ENCODE measurements at places on chromosomes 3 and 15.

DNA sequence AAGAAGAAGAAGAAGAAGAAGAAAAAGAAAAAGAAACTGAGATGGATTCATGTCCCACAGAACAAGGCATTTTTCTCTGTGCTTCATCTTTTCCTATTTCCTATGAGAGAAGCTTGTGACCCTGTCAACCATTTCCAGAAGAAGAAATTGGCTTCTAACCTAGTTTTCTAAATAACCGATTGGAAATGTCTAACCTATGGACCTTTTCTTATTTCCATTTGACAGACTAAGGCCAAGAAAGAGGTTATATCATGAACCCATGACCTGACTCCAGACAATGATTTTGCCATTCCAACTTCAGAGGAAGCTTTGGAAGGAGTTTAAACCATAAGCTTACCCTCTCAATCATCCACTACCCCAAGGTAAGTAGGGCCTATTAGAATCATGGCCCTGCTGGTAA is 16.3 kb upstream of the CSRNP1 start:
- no peak for DNase-seq

DNA sequence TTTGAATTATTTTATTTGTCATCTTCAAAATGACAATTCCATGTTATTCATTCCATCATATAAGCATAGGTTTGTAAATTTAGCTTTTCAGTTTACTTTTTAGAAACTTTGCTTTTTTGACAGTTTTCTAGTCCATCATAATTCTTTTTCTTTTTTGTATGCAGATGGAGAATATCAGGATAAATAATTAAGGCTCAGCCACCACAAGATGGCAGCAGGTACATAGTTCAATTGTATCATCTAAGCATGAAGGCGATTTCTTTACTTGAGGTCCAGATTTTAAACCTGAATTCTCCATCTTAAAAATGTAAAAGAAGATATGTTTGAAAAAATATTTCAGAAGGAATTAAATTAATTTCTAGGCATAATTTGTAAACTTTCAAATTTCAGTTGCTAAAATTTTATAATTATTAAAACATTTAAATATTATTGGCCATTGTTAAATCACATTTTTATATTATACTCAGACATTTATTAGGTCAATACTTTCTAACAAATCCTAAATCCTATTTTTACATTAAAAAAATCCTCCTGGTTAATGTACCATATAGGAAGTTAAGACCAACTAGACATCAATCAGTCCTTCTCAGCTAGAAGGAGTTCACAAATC is 15.1 kb downstream of the PLSCR5 start:
- no peak for DNase-seq

GRCh38 chr3:30682434-30683155 is 76.2 kb downstream of the TGFBR2 start:
- no peak for DNase-seq

GRCh38 chr3:71180524-71180923 is 403.0 kb downstream of the FOXP1 start:
- DNase-seq: no peak

GRCh38 chr3:25423780-25424588 is 4.1 kb upstream of the RARB start:
- no peak for DNase-seq

- DNase-seq: no peak
Observed at GRCh38 chr3:32850226-32850625, 32.4 kb downstream of the TRIM71 start.
